ENCODE measurements at places on chromosomes 5 and 9.

DNA sequence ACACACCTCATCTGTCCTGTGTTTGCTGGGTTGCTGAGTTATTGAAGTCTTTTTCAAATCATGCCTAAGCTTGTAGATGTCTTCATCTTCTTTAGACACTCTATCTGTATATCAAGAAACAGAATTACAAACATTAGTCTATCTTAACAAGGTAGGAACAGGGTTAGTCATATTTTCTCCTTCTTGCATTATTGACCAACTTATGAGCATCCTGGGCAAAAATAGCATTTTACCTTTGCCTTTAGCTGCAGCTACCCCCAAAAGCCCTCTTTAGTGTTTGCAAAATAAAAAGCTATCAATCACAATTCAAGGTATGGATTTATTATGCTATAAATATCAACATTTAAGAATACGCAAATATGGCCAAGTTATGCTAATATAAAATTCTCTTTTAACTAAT is 3.4 kb downstream of the PLK2 start:
- no peak for DNase-seq

DNA sequence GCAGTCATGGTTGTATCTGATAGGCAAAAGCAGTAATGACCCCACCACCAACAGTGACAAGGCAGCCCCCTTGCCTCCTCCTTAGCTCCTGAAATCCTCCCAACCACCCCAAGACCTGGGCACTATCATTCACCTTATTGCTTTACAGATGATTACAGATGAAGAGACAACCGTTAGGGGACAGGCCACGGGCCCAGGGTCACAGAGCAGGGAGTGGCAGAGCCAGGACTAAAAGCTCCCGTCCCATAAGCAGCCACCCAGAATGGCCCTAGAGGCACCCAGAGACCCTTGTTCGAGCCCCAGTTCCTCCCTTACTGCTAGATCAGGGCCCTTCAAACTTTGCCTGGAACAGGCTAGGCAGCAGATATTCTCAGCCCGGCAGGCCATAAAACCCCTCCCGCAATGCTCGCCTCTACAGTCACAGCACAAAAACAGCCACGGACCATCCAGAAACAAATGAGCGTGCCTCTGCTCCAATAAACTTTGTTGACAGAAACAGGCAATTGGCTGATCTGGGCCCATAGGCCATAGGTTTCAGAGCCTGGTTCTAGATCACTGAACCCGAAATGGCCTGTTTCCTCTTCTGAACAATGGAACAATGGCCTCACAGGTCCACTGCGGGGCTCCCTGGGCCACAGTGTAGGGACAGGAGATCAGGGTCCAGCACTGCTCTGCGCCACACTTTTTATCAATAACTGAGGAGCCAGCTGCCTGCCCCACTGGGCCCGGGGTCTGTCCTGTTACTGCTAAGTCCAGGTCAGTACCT is 67.0 kb downstream of the LRSAM1 start:
- no peak for DNase-seq

DNA sequence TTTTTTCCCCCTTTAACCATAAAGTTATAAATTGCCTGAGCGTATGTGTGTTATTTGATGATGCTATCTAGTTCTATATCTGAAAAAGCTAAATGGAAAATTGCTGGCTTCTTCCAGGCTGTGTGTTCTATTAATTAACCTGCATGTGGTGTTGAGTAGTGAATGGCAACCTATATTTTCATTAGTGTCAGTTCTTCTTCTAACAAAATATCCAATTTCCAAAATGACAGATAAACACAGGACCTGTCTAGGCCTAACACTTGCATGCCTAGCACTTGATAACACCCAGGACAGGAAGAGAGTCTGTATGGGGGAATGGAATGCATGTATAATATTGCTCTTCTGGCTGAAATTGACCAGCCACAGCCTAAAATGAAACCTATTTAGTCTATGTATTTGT is 91.7 kb downstream of the CD180 start:
- DNase-seq: no peak

DNA sequence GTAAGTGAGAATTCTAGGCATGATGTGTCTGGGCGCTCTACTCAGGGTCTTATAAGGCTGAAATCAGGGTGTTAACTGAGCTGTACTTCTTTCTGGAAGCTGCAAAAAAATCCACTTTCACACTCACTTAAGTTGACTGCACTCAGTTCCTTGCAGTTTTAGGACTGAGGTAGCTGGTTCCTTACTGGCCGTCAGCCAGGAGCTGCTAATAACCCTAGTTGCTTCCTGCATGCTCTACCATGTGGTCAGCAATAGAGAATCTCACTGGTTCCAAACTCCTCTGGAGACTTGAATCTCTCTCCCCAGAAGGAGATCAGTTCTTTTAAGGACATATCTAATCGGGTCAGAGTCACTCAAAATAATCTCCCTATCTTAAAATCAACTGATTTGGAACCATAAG is 911.2 kb downstream of the EFNA5 start:
- no peak for DNase-seq

GRCh38 chr5:157563373-157563928 is 12.1 kb downstream of the ADAM19 start:
- DNase-seq: no peak

DNA sequence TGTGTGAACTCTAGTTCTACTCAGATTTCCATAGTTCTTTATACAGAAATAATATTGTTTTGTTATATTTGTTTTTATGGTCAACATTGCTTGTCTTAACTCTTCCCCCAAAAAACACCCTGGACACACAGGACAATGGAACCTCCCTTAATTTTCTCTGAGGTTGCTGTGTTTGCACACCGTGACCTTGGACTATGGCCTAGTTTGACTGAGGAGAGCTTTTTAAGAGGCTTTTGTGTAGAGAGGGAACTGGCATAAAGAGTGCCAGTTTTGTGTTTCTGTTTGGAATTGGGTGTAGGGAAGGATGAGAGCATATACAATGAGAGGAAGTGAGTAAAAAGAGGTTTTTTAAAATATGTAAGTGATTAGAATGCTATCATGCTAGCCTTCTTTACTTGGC is 101.1 kb upstream of the MEF2C start:
- DNase-seq: no peak

GRCh38 chr9:7858166-7858565 is 58.6 kb upstream of the DMAC1 start:
- no peak for DNase-seq

DNA sequence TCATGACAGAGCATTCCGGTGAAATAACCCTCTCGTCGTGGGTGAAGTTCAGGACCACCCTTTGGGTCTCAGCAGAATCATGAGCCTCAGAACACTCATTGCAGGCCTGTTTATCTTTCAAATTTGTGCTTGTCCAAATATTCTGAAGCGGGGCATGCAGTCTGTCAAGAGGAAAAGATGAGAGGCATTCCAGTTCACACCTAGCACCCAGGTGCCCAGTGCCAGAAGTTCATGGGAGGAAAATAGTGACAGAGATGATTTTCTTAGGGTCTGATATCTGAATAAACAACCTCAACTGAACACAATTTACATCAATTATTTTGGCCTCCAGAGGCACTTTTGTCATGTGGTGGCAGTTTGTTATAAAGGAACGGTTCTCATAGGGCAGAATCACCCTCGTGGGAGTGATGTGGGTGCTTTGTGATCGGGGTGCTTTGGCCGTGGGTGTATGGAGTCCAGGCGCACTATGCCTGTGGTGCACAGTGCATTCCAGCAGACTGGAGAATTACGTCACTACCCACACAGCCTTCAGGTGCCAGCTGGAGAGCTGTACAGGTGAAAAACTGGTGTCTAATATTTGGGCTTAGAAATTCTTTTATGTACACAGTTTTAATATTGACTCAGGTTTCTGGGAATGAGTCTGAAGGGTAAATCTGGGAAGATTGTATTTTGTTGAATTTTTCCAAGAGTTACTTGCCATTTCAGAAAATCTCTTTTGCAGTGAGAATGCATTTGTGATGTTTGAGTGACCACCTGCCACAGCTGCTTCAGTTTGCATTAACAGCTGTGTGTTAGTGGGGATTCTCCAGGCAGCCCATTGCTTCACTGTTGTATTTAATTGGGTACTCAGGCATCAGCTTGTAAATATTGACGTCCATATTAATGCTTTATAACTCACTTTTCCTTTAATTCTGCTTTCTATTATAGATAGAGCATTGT is 289.3 kb downstream of the FANCC start:
- DNase-seq: no peak

- no peak for DNase-seq
These were observed 6.9 kb downstream of the NEURL1B start for GRCh38 chr5:172648013-172648381.

DNA sequence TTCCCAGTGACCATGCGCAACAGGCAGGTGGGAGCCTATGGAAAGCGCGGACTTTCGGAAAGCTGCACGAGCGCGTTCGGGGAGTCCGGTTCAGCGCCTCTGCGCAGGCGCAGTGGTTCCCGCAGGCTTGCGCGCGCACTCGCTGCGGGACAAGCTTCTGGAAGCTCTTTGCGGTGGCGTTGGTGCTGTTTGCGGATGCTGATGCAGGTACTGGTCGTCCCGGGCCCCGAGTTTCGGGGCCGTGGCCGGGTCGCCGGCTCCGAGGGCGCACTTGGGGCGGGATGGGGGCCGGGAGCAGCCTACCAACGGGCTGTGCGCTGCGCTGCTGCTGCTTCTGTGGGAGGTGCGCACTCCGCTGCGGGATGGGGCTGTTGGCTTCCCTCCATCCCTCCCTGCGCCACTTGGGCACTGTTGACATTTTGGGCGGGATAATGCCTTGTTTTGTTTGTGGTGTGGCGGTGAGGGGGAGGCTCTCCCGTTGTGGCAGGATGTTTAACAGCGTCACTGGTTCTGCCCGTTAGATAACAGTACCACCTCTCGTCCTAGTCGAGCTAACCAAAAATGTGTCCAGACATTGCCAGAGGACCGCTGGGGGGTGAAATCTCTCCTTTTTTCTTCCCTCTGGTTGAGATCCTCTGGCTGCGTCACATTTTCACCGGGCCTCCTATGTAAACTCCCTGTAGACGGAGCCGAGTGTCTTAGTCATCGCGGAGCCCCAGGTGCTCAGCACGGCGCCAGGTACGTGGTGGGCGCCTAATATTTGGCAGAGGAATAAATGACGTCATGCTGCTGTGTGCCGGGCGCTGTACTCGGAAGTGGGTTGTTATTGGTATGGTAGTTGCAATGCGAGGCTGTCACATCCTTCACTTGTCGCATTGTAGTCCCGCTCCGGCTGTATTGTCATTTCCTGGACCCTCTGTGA is at the start of gene ZNF483:
Gene ZNF483 (plus strand): TSS at position 124 of the 922 bp plus-strand sequence. CDS start 2,217 bp downstream, outside the sequence.
- DNase-seq: peak; percentile 91

DNA sequence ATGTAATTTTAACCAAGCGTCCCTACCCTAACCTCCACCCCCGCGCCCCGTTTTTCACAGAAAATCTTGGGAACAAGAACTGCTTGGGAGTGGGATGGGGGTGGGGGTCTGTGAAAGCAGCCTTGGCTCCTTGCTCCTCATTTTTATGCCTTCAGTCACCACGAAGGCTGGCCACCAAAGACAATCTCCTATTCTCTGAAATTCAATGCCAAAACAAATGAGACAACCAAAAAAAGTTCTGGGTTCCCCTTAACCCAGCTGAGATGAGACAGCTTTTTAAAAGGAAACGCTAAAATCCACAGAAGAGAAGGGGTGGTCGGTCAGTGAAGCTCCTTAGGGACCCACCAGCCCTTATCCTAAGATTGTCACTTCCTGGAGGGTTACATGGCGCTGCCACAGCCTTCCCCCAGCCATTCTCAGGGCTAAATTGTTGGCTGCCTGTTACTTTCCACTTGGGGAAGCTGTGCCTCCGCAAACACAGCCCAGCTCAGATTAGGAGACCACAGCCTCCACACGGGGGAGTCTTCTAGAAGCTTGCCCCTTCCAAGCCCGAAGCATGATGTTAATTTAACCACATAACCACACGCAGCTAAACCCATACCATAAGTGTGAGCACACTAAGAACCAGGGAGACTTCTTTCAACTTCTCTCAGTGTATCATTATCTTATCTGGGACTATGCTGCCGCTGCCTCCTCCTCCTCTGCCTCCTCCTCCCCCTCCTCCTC is 136.3 kb downstream of the FOXD1 start:
- no peak for DNase-seq

DNA sequence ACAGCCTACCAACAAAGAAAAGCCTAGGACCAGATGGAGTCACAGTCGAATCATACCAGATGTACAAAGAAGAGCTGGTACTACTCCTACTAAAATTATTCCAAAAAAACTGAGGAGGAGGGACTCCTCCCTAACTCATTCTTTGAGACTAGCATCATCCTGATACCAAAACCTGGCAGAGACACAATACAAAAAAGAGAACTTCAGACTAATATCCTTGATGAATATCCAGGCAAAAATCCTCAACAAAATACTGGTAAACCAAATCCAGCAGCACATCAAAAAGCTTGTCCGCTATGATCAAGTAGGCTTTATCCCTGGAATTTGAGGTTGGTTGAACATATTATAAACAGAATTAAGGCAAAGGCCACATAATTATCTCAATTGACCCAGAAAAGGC is 900.4 kb upstream of the ARRDC3 start:
- DNase-seq: no peak

All from glutamatergic neuron (in vitro differentiated cells).